ENCODE measurements at places on chromosomes 13 and 19.

- no peak for DNase-seq
These were observed 102.7 kb downstream of the RAB20 start for GRCh38 chr13:110458594-110459365.

GRCh38 chr13:26465514-26465913 lies 92.0 kb upstream of the WASF3 start:
- no peak for DNase-seq

GRCh38 chr13:47289567-47289966 lies 392.7 kb upstream of the HTR2A start:
- DNase-seq, result no peak

GRCh38 chr19:3293560-3293959 lies 69.1 kb downstream of the CELF5 start:
- DNase-seq, result no peak

GRCh38 chr13:98509271-98510155 lies 67.4 kb downstream of the STK24 start:
- DNase-seq, result peak; percentile 72

DNA sequence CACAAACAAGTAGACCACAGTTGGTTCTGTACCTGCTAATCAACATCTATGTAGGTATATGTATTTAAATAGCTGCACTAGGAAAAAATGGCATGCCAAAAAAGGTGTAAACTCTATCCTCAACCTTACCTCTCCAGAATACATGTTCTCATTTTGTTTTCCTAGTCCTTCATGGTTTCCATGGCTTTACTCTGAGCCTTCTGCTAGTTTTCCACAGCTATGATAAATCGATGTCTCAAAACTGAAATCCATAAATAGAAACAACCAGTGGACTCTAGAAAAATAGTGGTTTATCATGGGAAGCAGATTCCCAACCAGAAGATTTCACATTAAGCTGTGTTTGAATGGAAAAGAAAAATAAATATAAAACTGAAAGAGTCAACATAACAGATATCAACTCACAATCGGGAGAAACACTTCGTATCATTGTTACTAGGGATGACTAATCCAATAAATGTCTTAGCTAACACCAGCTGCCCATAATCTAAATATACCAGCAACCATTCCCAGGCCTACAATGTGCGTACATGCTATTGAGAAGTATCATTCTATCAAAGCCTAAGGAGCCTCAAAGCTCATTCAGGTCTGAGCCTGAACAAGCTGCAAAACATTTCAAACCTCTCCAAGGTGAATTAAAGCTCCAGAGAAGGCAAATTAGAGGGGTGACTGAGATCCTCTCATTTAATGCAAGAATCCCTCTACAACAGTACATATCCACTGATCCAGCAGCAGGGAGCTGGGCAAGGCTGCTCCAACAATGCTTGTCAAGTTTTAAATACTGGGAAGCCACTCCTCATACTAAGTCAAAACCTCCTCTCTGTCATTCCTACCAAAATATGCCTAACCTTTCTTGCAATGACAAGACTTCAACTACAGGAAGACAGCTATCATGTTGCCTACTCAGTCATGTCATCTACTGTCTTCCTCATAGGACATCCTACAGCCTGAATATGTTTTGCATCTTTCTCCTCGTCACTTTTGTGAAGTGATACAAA lies 90.2 kb downstream of the KCTD12 start:
- DNase-seq, result no peak

- DNase-seq, result no peak
These were observed 107.6 kb upstream of the RNF113B start for GRCh38 chr13:98284679-98285078.

- DNase-seq, result no peak
These were observed 1.1 kb downstream of the ISYNA1 start for GRCh38 chr19:18436671-18437490.

GRCh38 chr19:7013678-7014077 lies 7.6 kb downstream of the MBD3L2B start:
- no peak for DNase-seq

DNA sequence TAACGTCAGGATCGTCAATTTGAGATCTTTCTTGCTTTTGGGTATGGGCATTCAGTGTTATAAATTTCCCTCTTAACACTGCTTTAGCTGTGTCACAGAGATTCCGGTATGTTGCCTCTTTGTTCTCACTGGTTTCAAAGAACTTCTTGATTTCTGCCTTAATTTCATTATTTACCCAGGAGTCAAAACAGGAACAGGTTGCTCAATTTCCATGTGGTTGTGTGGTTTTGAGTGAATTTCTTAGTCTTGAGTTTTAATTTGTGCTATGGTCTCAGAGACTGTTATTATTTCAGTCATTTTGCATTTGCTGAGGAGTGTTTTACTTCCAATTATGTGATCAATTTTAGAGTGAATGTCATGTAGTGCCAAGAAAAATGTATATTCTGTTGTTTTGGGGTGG lies 153.1 kb downstream of the PCDH17 start:
- DNase-seq, result no peak

- DNase-seq, result no peak
These were observed 3.7 kb downstream of the GGACT start for GRCh38 chr13:100584896-100585295.

DNA sequence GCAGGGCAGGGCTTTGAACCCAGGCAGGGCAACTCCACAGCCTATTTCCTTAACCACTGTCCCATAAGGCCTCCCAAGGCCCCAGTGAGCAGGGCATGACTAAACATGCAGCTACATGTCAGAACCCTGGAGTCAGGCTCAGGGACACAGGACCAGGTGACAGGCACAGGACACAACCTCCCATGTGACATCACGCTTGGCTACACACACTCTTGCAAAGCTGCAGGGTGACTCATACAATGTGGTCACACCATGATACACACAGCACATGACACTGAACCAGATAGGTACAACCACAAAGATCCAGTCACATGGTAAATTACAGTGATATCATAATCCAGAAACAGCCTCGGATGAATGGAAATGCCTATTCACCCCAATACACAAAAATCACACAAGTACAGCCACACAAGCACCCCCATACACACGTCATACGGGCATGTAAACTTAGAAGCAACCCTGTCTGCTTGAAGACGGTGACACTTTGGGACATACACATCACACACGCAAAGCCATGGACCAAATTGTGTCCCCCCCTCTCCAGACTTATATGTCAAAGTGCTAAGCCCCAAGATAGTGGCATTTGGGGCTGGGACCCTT lies 14.5 kb downstream of the KLK4 start:
- DNase-seq, result peak; percentile 96

- no peak for DNase-seq
These were observed 53.3 kb downstream of the TRPC4 start for GRCh38 chr13:37816276-37816675.

- no peak for DNase-seq
These were observed 454 bp downstream of the TIMM44 start for GRCh38 chr19:7942981-7943443.

DNA sequence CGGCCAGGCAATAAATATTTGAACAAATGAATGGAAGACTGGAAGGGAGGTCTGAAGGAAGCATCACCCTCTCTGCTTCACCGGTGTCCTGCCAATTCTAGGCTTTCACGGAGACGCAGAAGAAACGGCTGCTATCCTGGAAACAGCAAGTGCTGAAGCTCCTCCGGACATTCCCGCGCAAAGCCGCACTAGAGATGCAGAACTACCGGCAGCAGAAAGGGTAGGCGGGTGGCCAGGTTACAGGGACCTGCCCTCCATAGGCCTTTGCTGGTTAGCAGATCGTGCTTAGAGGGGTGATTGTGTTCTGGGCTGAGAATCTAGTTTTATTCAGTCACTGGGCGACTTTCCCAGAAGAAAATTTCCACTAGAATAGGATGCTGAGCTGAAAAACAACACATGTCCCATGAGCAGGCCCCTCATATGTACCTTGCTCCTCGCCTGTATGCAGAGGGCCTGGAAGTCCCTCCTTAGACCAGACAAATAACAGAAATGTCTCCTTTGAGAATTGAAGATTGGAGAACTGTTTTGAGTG lies 11.0 kb downstream of the PAF1 start:
- DNase-seq, result no peak

- DNase-seq, result no peak
These were observed 57.5 kb upstream of the HMGB1 start for GRCh38 chr13:30523211-30523610.

GRCh38 chr19:12095111-12095790 lies 30.7 kb downstream of the ZNF844 start:
- DNase-seq, result no peak
